Stimulated activated naive CD4-positive, alpha-beta T cell (primary cell): ENCODE measurements at places on chromosomes 12 and 14.
A peak's percentile ranks its signal among the peaks of the same experiment; 100 is the strongest.

- DNase-seq: no peak
Observed at GRCh38 chr14:59870277-59871165, at the start of gene RTN1. TSS of gene RTN1 (minus strand) at chr14:59870776. CDS start at chr14:59870630, 146 bp downstream.

- DNase-seq: peak; percentile 58
Observed at GRCh38 chr14:21940887-21941856, 267.6 kb upstream of the OR4E1 start.

DNA sequence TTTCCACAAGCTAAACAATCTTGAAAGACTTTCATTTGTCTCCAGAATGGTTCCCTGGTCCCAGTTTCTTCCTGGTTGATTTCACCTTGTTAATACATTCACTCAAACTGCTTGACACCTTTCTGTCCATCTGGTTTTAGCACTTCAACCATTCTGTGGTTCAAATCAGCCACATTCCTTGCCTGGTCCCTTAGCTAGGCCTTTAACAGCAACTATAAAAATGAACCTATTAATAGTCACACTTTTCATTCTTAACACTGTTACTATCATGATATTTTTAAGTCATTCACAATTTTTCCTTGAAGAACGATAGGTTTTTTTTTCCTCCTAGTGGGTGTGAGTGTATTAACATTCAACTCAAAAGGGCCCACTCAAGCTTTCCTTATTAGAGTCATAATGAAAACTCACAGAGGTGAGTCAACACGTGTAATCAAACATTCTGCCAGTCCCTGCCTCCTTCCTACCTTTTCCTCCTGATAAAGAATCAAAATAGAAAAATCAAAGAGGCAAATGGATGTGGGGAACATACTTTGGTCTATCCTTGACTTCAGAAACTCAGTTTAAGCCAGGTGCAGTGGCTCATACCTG is 34.4 kb upstream of the CCNT1 start:
- no peak for DNase-seq

DNA sequence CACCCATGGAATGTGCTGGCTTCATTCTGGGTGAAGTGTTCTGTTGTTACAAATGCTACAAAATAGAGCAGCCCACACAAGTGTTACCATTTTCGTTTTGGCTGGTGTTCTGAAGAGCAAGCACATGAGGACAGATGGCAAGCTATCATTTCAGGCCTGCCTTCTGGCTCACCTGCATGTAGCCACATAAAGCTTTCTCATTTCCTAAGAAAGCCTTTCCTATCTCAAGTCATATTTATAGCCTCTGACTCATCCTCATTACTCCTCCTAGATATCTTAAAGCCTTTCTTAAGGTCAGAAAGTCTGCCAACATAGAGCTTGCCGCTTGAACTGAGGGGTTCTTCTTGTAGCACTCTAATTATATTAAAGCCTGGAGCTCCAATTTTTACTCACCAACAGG is 89.0 kb downstream of the PTPRR start:
- DNase-seq: no peak

- no peak for DNase-seq
Observed at GRCh38 chr14:75452900-75453816, 25.3 kb downstream of the JDP2 start.

- no peak for DNase-seq
Observed at GRCh38 chr12:83408851-83409250, 722.1 kb downstream of the TMTC2 start.

- DNase-seq: no peak
Observed at GRCh38 chr14:50741567-50741966, 73.5 kb upstream of the SAV1 start.

GRCh38 chr12:84091651-84092050 is 820.9 kb downstream of the SLC6A15 start:
- no peak for DNase-seq

DNA sequence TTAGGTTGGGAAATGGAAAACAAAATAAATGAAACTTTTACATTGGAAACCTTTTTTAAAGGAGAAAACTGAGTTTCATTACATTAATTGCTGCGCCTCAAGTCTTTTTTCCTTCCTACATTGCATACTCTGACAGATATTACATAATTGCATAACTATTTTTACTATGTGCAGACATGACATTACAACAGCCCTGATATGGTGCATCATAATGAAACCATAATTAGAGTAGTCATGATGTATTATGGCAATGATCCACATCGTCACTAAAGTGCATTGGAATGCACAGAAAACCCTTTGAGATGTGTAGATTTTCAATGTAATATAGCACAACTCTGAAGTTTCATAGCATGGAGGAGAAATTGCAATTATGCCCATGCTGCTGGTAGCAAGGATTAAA is 217.8 kb upstream of the NPAS3 start:
- no peak for DNase-seq

DNA sequence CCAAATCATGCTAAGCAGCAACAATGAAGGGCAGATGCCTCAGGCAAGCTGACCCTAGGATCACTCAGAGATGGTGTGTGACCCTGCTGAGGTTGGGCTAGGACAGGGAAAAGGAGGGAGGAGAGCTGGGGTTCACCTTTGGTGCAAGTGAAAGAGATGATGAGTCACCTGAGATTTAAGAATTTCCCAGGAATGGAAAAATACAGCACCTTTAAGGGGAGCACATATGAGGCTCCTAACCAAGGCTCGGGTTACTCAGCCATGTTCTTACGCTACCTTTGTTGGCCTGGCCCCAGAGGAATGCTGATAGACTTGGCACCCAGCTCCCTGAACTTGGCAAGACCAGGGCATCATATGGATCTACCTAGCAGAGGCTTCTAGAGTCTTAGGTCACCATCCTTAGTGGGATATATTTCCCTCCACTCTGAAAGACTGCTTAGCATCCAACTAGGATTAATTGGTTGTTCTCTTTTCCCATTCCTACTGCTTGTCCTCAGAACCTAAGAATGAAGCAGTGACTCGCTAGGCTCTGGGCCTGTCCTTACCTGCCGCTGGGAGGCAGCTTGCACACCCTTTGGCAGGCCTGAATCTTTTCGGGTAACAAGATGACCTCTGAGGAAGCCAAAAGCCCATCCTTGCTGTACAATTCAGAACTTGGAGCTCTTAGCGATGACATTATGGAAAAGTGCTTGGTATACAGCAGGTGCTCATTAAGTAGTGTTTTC is 4.0 kb upstream of the NAA25 start:
- DNase-seq: no peak

- DNase-seq: no peak
Observed at GRCh38 chr12:58148405-58148804, 207.0 kb downstream of the ATP23 start.
